ENCODE measurements at places on chromosomes 7 and 10. TPM values are rescaled to one million over a fixed set of nuclear protein-coding genes. Genes with fewer than 3 reads are reported as not detected.

PPP1R3A gene
- not detected for total RNA-seq

DNA sequence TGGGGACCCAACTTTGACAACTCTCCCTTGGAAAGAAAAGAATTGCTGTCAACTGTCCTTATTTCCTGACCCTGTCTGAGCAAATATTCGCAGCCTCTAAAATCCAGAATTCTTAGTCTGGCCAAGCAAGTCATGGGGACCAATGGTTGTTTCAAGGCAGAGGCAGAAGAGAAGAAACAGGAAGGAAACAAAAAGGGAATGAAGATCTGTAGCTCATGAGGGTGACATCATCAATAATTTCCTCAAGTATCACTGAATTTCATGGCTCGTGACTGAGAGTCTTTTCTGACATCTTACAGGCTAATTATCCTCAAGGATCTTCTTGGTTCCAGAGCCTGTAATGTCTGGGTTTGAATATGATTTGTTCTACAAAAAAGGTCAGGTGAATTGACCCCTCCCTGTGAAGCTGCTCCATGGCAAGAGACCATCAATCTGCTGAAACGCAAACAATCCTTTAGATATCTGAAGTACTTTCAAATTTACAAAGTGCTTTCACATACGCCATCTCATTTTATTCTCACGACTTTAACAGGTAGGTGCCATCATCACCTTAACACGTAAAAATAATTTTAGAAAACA is 5.8 kb downstream of the CDK6 start:
- no peak for DNase-seq

DNA sequence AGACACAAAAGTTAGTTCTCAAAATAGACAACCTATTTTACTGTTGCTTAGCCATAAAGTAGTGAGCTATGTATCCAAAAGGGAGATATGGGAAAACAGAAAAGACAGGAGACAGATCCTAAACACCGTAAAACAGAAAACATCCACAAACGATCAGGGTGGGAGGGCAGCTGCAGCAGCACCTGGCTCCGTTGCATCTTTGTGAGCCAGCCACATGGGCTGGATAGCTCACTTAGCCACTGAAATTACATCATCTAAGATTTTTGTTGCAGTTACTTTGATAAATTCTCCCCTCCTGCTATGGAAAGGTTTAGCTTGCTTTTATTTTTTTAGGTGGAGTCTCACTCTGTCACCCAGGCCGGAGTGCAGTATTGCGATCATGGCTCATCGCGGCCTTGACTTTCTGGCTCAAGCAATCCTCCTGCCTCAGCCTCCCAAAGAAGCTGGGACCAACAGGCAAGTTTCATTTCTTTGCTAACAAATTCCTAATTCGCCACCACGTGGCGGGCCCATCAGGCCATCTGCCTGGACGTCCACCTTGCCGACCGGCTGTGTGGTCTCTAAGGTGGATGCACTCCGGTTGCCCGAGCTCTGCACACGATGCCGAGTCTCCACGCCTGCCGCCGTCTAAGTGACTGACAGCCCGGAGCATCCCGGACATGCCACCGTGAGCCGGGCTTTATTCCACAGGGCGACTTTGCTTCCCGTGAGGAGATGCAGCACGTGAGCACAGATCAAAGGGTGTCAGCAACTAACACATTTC is 159.8 kb downstream of the DIP2C start:
- no peak for DNase-seq

GPR158 gene
- total RNA-seq: not detected

DNA sequence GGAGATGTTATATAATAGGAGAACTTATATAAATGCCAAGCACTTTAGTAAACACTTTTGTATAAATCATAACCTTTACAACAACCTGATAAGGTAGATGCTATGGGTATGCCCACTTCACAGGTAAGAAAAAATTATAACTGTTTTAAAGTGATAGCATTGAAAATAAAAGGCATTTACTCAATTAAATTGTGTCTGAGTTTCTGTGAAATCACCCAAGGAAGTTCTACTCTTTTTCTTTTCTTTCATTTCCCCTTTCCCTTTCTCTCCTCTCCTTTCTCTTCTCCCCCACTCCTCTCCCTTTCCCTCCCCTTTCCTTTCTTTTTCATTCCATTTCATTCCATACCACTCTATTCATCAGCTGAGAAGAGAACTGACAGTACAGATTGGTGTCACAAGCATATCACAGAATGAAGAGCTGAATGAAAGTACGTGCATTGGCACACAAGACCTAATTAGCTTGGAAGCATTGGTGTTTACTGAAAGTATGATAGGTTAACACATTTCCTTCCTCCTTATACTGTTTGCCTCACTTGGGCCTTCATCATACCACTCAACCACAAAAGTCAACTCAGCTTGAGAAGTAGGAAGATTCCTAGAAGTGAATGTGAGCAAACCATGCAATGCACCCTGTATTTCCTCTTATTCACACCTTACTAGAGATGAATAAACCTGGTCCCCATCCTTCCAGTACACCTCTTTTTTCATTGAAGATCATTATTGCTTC is 117.9 kb upstream of the AGR3 start:
- DNase-seq: no peak

DNA sequence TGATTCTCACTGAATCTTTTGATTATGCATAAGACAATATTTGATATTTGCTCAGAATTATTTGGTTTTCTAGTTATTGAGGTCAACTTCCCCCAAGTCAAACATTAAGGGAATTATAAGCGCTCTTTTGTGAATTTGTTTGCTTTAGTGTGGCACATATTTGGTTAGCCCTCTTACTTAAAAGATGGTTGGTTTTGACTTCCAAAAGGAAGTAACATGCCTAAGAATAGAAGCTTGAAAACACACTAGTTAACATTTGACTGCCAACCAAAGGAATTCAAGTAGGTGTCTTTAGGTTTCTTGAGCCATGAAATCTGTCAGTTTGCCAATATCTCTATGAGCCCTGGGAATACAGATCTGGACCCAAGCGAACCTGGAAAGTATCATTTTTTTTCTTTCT is 24.9 kb downstream of the STEAP4 start:
- no peak for DNase-seq
